8988T (cell line): ENCODE measurements at places on chromosomes 3 and 15.

DNA sequence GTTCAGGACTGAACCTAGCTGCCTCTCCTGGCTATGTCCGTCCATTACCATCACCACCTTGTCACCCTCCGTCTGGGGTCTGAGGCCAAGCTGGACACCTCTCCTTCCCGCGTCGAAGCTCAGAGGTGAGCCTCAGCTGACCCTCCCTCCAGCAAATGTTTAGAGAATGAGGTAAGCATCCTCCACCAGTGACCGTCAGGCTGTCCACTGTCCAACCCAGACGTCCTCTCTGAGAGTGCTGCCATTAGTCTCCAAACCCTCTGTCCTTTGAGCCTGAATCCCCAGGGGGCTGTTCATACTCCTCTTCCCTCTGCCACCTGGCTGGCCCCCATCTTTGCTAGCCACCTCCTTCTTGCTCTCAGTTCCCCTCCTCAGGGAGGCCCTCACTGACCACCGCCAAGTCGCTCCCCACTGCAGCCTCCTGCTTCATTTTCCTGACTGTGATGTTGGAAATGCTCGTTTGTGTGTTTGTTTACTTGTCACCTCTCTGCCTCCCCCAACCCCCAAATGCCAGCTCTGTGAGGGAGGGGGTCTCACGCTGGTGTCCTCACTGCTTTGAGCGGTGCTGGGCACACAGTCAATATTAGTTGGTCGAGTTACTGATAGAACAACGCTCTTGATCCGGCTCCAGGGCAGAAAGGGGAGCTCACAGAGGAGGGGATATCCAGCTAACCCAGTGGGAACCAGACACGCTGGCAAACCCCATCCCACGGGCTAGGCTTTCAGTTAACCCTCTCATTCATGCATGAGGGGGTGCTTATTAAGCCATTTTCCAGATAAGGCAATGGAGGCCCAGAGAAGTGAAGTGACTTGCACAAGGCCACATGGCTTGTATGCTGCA lies 64.9 kb downstream of the IQSEC1 start:
- DNase-seq, result no peak

GRCh38 chr15:78438619-78439285 lies 736 bp downstream of the IREB2 start:
- peak; percentile 15 for DNase-seq

DNA sequence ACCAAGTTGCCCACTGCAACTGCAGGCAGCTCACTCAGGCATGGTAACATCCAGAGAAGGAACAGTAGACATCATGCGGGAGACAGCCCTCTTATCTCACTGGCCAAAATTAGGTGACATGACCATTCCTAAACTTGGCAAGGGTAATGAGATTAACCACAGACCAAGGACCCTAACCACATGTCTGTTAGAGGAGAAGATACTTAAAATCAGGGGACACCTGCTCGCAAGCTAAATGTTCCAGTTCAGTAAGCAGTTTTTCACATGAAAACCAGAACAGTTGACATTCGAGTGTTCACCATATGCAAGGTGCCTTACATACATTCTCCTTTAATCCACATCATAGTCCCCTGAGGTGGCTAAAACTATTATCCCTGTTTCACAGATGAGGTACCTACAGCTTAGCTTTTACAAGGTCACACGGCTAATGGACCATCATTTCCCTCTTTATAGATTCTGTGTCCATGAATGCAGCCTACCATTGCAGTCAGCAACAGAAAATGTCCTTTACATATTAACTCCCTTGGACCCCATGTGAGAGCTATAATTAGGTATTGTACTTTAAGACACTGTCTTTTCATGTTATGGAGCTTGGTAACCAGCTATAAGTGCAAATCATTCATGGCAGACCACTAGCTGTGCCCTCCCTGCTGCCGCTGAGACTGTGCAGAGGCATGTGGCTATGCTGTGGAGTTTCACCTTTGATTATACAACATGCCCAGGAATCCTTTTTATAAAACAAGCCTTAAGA lies 154.1 kb downstream of the LIPC start:
- no peak for DNase-seq

DNA sequence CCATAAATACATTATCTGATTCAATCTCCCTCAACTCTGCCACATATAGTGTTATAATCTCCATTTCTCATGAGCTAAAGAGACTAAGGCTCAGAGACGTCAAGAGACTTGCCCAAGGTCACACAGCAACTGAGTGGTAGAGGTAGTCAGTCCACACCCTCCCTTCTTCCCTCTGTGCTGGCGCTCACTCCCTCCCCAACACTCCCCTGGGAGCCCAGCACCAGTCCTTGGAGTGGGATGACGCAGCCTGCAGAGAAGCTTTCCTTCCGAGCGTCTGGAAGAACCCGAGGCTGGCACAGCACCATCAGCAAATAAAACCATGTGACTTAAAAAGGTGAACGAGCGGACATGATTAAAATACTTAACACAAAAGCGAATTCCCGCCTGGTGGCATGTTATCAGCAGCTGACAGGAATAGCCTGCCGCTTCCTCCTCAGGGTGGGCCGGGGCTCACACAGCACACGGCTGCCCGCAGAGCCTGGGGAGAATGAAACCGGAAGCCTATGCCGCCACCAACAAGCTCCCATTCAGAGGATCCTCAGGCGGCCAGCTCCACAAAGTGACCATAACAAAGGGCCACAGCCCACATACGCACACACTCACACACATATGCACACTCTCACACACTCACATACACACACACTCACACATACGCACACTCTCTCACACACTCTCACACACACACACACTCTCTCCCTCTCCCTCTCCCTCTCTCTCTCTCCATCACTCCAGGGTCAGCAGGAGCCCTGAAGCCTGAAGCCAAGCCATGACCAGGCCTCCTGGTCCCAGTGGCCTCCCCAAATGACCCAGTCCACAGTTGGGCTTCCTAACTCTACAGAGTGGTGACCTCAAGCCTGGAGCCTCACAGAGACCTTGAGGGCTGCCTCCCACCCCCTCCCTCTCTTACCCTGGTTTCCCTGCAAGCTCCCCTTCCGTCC lies 120.5 kb downstream of the XXYLT1 start:
- DNase-seq, result no peak

- DNase-seq, result no peak
Observed at GRCh38 chr3:16430717-16431630, 82.5 kb downstream of the RFTN1 start.

DNA sequence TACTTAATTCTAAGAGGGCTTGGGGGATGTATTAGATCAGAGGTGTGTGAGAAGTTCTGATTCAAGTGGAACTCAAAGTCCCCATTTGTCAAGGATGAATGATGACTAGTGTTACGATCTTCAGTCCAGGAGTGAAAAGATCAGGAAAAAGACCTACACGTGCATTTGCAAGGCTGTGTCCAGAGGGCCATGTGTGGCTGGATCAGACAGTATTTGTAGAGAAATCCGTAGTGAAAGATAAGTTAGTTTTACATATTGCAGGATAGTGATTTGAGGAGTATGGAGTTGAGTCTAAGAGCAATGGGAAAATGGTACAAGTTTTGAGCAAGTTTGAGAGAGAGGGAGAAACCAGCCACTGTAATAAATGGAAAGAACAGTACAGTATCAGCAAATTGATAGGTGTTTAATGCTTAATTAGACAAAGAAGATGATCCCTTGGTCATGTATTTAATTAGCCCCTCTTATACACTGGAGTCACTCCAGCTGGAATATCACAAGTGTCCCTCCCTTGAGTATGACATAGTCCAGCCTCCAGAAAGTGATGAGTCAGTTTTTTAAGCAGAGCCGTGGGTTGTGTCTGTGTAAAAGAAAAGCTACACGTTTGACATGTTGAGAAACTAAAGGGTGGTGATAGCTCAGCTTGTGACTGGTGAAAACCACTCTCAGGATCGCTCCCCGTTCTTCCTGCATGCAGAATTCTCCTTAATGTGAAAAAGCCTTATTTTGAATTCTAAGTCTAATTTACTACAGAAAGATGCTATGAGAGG lies 348.8 kb downstream of the ROBO1 start:
- DNase-seq, result no peak

DNA sequence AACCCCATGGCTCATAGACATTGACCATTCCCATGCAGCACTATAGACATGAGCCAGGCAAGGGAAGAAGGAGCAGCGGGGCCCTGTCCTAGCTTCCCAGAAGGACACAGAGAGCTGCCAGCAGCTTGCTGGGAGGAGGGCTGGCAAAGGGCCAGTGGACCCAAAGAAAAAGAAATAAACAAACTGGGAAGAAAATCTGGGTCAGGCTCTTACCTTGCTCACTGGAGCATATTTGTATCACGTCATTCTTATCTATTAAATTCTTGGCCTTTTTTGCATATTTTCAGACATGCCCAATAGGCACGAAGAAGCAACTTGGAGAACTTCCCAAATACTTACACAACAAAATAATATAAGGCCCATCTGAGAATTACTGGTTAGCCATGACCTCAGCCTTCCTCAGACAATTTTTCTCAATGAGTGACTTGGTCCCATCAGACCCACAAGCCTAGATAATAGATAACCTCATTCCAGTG lies 28.4 kb downstream of the RASGRP1 start:
- DNase-seq, result no peak

DNA sequence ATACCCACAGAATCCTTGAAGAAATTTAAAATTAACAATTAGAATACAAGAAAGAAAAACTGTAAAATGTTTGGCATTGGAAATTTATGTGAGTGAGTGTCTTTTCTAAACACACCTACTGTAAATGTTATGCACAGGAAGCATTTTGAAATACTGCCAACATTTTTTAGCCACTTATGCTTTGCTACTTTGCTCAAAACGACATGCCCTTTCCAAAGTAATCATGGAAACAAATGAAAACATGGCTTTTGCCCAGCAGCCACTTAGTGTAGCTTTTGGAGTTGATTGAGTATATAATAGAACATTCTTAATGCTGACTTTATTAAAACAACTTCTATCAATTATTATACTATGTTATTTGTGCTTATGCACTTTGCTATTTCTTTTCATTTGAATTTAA lies 823.0 kb downstream of the CADM2 start:
- no peak for DNase-seq

- no peak for DNase-seq
Observed at GRCh38 chr3:172846103-172846561, 95.6 kb downstream of the ECT2 start.

GRCh38 chr3:20608054-20608738 lies 422.2 kb upstream of the SGO1 start:
- DNase-seq, result no peak

- no peak for DNase-seq
Observed at GRCh38 chr15:40088929-40089755, 19.5 kb downstream of the BMF start.

- DNase-seq, result no peak
Observed at GRCh38 chr3:19334120-19334519, 185.8 kb downstream of the KCNH8 start.

- DNase-seq, result no peak
Observed at GRCh38 chr3:57059411-57059810, 1.1 kb upstream of the SPATA12 start.

DNA sequence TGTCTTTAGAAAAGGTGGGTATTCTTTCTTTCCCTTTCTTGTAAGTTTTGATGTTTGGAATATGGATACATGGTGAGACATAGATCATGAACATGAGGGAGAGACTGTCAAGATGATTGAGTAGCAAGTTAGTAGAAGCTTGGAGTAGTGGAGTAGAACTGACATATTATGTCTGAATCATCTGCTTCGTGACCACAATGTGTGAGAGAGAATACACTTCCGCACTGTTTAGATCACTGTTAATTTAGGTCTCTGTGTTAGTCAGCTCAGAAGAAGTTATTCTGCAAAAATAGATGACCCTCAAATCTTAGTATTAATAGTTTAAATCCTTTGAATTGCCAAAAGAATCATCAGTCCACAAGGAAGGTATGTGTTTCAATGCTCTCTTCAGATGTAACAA lies 151.0 kb downstream of the OXSM start:
- DNase-seq, result no peak

DNA sequence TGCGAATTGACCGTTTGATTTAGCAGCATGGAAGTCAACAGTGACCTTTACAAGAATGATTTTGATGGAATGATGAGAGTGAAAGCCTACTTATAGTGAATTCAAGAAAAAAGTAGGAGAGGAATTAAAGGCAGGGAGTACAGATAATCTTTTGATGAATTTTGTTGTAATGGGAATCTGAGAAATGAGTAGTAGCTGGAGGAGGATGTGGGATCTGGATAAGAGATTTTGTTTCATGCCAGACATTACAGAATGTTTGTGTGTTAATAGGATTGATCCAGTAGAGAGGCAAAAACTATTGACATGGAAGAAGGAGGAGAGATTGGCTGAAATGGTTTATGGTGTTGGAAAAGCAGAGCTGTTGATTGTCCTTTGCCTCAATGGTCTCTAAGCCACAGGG lies 17.4 kb upstream of the ZNF609 start:
- no peak for DNase-seq
